ENCODE measurements at places on chromosomes 7 and 10. TPM values are rescaled to one million over a fixed set of nuclear protein-coding genes. Genes with fewer than 3 reads are reported as not detected.

DNA sequence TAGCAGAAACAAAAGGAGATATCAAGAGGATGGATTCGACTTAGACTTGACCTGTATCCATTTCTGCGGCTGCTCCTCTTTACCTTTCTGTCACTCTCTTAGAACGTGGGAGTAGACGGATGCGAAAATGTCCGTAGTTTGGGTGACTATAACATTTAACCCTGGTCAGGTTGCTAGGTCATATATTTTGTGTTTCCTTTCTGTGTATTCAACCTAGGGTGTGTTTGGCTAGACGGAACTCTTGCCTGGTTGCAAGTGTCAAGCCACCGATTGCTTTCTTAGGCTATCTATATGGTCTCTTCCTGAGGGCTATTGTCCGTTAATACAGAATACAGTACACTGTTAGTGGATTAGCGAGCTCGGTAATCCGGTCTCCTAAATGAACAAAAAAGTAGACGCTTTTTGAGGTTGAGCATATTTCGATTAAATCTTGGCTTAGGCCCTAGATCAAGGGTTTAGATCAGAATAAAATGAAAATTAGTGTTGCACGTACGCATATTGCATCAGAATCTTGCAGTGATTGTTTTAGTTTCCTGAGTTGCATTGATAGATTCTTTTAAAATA lies 1.2 kb downstream of the PTEN start:
- no peak for DNase-seq

GRCh38 chr10:127279334-127279774 lies 83.0 kb upstream of the INSYN2A start:
- no peak for DNase-seq

DNA sequence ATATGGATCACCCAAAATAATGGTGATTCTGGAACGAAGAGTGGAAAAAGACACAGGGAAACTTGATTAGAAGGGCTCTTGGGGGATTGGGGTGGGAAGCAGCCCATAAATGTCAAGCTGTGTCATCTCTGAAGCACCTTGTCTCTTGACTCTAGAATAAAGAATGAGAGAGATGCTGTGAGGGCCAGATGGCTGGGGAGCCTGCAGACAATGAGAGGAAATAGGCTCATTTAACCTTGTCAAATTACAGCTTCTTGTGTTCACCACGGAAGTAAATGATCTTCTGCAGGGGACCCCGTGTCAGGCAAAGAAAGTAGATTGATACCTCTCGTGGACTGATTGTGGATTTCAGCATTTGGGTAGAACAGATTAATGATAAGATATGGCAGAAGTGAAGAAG lies 159.3 kb downstream of the ST7 start:
- no peak for DNase-seq

- DNase-seq = no peak
Observed at GRCh38 chr10:33260403-33261149, 73.9 kb downstream of the NRP1 start.

DNA sequence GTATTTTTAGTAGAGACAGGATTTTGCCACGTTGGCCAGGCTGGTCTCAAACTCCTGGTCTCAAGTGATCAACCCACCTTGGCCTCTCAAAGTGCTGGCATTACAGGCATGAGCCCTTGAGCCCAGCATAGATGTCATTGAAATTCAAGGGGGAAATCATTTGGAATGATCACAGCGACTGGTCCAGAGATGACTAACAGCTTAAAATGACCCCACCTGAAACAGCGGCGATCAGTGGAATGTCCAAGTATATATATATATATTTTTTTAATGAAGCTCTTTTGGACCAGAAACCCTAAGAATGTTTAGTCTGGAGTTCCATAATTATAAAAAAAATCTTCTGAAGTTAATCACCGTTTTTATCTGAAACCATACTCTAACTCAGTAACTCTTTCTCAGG lies 12.5 kb upstream of the AKR1E2 start:
- DNase-seq = no peak

GRCh38 chr10:28105561-28105960 lies 106.7 kb upstream of the ODAD2 start:
- DNase-seq = no peak

RHBDD2 gene
- 51.7 TPM for total RNA-seq

- no peak for DNase-seq
Observed at GRCh38 chr7:75962607-75963380, 31.6 kb downstream of the TMEM120A start.

DNA sequence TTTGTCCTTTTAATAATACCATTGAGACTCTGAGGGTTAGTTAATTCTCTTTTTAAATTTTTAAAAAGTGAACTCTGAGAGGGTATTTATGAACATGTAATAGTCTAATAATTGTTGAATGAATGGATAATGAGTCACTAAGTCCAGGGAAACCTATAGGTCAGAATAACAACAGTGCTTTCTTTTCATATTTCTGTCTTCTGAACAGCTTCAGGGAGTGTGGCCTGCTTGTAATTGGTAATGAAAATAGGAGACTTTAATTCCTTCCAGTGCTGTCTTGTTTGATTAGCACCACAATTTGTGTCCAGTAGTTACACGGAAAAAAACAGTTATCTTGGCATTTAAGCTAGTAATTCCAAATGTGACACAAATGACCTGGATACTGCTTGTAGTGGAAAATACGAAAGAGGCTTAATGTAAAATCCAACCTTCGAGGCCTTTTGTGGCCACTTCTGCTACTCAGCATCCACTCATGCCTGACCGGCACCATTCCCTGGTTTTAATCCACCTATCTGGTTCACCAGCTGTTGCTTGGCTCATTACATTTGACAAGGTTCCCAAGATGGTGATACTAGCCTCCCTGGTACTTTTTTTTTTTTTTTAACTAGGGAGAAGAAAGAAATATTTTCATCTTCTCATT lies 149.3 kb upstream of the IMMP2L start:
- DNase-seq = no peak

DNA sequence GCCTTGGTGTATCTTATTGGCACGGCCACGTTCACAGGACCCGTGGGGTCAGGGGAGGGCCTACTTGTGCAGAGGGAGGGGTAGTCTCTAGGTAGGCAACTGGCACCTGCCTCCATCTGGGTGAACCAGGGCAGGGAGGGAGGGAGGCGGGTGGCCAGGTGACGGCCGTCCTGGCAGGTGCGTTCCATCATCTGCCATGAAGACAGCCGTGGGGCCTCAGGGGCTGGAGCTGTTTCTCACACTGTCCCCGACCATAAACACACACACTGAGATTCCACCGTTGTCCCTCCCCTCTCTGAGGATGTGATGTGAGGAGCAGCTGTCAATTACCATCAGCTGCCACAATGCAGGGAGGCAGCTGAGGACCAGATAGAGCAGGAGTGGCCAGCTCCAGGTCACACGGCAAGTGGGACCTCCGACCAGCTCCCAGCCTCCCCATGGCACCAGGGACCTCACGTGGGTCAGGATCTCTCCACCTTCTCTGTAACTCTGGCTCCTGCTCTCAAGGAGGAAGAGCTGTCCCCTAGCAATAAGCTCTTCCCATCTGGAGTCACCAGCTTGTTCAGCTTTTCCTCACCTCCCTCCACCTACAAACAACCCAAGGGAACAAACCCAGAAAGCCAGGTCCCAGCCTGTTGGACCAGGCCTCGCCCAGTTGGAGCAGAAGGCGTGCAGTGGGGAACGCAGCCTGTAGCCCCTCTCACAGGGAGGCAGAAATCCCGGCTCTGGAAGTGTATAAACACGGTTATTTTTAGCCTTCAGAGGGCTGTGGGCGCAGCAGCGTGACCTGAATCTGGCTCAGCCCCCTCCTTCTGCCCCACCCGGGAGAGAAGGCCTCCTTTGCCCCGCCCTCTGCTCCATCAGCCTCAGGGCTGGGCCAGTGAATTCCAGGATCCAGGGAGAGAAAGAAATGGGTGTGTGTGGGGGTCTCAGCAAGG lies 33.1 kb downstream of the ZMIZ1 start:
- DNase-seq = no peak

DNA sequence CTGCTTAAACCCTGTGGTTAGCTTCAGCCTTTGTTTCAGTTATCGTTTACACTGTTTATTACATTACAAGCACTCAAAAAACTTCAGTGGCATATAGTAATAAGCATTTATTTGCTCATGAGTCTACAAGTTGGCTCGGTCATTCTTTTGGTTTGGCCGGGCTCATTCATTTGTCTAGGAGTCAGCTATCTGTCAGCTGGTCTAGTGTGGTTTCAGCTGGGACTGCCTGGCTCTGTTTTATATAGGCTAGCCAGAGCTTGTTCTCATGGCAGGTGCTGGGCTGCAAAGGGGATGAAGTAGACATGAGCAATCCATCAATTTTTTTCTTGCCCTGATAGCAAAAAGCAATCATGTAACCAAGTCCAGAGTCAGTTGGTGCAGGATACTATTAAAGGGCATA lies 103.6 kb downstream of the MKLN1 start:
- DNase-seq = no peak

GRCh38 chr10:51867956-51868355 lies 168.6 kb upstream of the CSTF2T start:
- DNase-seq = no peak

DNA sequence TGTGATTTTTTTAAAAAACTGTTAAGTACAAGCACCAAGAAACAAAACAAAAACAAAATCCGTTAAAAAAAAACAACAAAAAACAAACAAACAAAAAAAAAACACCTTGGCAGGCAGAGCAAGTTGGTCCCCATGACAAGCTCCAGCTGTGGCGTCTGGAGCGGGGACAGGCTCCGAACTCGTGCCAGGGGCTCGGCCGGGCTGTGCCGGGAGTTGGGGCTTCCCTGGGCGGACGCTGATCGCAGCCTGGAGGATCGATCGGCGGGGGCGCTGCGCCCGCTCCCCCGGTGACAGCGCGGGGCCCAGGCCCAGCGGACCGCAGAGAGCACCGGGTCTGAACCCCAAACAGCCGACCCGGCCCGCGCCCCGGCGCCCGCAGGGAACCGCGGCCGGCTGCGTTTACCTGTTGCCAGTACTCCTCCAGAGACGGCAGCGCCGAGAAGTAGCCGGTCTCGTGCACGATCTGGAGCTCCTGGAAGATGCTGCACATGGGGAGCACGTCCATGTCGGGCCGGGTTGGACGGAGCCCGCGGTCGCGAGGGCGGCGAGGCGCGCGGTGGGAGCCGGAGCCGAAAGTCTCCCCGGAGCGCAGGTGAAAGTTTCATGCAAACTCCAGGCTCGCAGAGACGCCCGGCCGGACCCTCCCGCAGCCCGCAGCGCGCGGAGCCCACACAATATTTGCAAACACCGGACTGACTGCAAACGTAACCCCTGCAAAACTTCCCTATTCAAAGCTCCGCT lies at the start of gene KLF6:
TSS of gene KLF6 (minus strand) at position 700 of the 741 bp plus-strand sequence. CDS start at position 505, 195 bp downstream.
- DNase-seq = no peak

OIT3 gene
- total RNA-seq = not detected

ADCY1 gene
- 3.6 TPM for total RNA-seq

DNA sequence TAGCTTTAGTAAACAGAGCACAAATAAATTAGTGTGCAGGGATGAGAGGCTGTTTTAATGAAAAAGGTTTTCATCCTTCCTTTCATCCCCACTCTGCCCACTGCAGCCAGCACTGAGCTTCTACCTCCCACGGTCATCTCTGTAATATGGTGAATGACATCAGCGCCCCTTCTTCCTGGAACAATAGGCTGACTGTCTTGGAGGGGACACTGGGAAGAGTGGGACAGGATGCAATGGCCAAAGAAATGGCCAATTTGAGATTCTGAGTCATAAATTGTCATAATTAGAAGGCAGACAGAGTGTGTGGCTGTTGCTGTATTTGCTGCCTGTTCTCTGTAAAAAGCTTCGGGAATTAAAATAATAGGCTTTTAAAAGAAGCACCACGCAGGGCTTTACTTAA lies 126.7 kb upstream of the CALN1 start:
- DNase-seq = no peak

GRCh38 chr10:35262436-35262835 lies 73.9 kb upstream of the CCNY start:
- DNase-seq = no peak

GRCh38 chr10:16242859-16243613 lies 193.8 kb upstream of the PTER start:
- DNase-seq = no peak

CPN1 gene
- not detected for total RNA-seq

NKX2-3 gene
- total RNA-seq = not detected

SFTPD gene
- not detected for total RNA-seq

MRLN gene
- total RNA-seq = not detected

- no peak for DNase-seq
Observed at GRCh38 chr7:81447351-81447952, 322.4 kb downstream of the HGF start.

DNA sequence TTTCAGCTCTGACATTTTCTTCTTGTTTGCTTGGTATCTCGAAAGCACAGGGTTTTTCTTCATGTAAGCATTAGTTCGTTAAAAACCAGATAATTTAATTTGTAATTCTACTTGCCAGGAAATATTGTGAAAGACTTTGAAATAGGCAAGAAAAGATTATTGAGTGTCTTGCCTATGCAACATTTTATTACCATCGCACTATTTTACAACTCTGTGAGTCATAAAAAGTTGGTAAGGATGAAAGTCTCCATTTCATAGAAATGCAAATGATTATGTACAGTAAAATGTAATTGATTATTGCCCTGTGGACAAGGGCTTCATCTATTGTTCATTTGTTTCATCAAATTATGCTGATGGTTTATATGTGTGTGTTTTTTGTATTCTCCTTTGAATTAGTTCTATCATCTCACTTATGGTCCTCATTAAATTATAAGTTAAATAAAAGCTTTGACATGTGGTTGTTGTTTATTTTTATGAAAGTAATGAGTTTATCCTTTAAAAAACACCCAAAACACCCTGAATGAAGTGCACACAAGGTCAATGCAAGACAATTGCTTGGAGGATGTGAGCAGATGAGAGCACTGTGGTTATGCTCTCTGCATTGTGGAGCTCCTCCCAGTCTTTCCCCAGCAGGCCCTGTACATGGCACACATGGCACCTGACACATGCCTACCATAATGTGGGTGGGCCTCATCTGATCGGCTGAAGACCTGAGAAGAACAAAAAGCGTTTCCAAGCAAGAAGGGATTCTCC lies 230.8 kb downstream of the CXCL12 start:
- DNase-seq = no peak

- DNase-seq = no peak
Observed at GRCh38 chr10:130497056-130498010, 361.1 kb downstream of the GLRX3 start.

GRCh38 chr10:127525686-127526085 lies 23.4 kb upstream of the NPS start:
- no peak for DNase-seq

GRCh38 chr10:24616536-24616935 lies 107.2 kb downstream of the ARHGAP21 start:
- no peak for DNase-seq

DNA sequence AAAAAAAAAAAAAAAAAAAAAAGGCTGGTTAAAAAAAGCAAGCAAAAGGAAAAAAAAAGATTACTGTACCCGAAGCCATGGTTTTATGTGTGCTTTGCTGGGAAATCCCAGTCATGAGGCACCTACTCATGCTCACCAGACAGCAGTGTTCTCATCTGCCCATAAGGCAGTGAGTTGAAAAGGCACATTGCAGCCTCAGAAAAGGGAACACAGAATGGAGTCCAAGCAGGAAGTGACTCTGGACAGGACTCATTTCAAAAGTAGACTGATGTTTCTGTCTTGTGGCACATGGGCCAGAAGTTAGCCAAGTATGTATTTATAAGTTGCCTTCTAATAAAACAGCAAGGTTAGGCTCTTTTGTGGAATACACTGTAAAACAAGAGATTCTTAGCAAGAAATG lies 40.2 kb downstream of the PDSS1 start:
- DNase-seq = no peak

Measured in ascending aorta (tissue), 2 donors.